NCI-H526 treated with DMSO at 0.1 percent for 48 hours (cell line): ENCODE measurements at places on chromosomes 5 and 9.
A peak's percentile ranks its signal among the peaks of the same experiment; 100 is the strongest.

DNA sequence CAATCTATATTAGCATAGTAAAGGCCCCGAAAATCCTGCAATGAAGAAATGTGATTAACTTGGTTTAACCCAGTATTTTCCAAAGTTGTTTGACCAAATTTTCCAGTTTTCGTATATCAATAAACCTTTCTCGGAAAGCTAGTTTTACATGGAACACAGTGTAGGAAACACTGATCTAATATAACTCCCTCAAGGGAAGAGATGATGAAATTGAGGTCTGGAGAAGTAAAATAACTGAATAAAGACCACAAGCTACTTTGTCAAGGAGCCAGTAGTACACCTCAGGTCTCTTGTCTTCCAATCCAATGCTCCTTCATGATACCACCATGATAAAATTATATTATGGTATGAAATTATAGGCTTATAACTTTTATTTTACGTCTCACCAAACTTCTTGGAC, 118.1 kb upstream of the TARS1 start:
- DNase-seq, result no peak

DNA sequence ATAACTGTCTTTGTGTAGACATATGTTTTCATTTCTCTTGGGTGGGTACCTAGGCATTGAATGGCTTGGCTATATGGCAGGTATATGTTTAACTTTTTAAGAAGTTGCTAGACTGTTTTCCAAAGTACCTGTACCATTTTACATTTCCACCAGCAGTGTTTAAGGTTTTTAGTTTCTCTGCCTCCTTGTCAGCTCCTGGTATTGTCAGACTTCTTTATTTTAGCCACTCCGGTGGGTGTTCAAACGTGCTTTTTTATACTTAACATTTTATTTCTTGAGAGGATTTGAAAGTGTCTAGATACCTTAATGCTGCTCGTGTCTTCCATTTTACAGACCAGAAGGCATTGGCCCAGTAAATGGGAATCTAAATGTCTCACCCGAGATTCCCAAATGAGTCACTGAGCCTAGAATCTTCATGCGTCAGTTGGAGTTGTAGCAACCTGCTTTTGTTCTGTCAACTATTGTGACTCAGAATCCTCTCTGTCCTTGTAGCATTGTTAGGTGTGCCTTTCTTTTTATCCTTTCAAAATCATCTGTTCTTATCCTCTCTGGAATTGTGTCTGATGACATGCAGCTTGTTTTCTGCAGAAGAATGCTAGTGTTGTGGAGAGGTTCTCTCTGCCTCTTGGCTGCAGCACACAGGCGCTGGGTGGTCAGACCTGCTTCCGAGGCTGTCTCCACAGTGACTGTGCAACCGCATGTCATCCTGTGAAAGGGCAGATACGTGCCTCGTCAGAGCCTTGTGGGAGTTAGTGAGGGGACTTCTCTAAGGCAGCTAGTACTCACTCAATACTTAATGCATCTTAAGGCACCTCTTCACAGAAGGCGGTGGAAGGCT, 291.8 kb downstream of the AOPEP start:
- DNase-seq, result no peak

GRCh38 chr9:78015241-78015640, 16.4 kb downstream of the GNAQ start:
- DNase-seq, result no peak

- peak; percentile 80 for DNase-seq
Measured at GRCh38 chr5:9544502-9545135, 1.3 kb downstream of the SEMA5A start.

DNA sequence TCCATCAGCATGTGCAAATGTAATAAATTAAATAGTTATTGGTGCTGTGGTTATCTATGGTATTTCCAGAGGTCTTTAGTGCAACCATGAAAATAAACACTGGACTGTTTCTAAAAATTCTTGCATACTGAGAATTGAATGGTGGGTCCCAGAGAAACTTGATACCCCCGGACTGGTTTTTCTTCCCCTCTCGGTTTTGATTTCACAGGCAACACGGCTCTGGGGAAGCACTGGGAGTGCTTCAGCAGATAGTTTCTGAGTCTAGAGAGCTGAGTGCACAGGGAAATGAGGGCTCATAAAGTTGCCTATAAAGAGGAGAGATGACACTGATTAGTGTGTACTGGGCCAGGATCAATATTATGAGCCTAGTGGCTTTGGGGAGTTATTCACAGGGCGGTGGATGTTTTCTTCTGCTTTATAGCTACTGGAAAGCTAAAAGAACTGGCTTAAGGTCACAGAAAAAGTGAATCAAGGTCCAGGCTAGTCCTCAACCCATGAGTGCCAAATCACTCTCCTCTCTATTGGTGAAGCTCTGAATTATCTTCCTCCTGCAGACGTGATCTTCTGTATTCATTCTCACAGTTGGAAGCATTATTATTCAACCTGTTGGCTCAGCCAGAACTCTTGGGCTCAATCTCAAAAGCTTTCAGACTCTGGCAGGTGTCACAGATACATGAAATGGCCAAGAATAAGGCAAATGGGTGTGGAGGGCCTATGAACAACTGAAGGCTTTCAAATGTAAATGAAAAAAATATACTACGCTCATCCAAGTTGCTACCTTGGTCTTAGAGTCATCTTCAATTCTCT, 170.2 kb upstream of the HMHB1 start:
- DNase-seq, result peak; percentile 30

- no peak for DNase-seq
Measured at GRCh38 chr5:174837919-174838902, 113.8 kb downstream of the MSX2 start.
